Skin of body (tissue), 3 donors: ENCODE measurements at places on chromosomes 12 and 14.

DNA sequence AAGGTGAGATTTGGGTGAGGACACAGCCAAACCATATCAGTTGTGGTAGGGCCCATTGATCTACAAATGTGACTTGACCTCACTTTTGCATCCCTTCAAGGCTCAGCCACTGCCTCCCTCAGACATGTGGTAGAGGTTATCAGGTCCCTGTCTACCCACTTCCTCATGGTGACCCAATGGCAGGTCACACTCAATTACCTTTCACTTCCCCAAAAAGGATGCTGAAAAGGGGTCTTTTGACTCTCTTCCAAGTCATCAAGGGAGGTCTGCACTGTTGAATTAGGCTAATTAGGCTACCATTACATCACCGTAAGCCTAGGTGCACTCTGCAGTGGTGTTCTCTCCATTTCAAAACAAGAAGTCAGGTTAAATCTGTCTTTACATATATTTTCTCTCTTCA is 22.6 kb upstream of the DRAM1 start:
- no peak for DNase-seq

- no peak for DNase-seq
Observed at GRCh38 chr12:91093341-91093740, 18.0 kb downstream of the LUM start.

DNA sequence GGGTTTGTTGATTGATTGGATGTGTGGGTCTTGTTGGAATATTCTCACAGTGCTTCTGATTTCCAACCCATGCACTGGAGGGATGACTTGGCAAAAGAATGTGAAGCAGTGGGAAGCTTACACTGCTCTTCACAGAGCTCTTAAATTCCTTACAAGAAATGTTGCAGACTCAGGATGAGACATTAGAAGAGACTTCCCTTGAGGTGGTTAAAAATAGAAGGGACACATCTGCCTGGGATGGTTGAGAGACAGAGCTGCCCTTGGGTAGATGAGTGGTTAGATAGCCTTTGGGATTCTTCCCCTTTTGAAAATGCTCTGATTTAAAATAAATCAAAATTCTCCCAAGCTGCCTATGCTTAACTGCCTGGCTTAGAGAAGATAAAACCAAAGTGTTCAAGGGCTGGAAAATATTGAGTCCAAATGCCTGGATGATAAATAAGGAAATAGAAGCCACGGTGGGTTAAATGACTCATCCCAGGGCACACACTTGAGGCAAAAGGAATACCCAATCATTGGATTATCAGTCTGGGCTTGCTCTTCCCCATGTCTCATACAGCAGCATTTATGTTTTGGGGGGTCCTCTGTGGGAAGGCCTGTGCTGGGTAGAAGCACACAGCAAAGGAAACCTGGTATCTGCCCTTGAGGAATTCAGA is 264.3 kb downstream of the AKAP6 start:
- no peak for DNase-seq

GRCh38 chr12:70415987-70416386 is 49.9 kb downstream of the KCNMB4 start:
- DNase-seq = no peak

DNA sequence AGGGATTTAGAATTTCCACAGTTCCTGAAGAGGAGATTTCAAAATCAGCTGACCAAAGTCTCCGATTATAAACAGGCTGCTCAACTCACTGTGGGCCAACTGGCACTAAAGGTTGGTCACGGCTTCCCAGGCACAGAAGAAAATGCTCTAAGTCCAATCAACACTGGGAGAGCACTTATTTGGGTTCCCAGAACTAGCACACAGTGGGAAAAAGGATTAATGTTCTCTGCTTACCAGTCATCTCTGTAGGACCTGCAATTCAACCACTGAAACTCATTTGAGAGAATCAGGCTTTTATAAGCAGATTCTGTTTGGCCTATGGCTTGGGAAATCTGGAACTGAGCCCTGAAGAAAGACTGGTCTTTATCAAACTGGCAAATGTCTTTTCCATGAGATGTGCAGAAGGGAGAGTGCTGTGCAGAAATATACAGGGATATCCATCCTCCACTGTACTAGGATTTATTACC is 49.4 kb downstream of the ABCC9 start:
- no peak for DNase-seq

GRCh38 chr14:80784820-80785219 is 156.7 kb downstream of the CEP128 start:
- no peak for DNase-seq

GRCh38 chr14:106844608-106845285 is 1318.4 kb downstream of the TMEM121 start:
- no peak for DNase-seq

GRCh38 chr12:130367523-130367922 is 29.8 kb downstream of the PIWIL1 start:
- no peak for DNase-seq

GRCh38 chr12:106192659-106193393 is 54.1 kb upstream of the NUAK1 start:
- DNase-seq = no peak

DNA sequence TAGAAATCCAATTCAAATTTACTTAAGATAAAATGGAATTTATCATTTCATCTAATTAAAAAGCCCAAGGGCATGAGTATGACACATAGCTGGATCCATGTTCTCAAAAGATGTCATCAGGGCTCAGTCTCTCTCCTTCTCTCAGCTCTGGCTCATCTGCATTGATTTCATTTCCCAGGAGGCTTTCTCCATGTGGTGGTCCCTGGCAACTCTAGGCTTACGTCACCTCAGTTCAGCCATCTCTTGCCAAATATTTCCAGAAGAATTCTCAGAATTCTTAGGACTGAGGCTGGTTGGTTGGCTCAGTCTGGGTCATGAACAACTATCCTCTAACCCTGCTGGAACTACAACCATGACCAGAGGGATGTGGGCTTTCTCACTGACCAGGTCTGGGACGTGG is 65.3 kb downstream of the FOS start:
- no peak for DNase-seq

DNA sequence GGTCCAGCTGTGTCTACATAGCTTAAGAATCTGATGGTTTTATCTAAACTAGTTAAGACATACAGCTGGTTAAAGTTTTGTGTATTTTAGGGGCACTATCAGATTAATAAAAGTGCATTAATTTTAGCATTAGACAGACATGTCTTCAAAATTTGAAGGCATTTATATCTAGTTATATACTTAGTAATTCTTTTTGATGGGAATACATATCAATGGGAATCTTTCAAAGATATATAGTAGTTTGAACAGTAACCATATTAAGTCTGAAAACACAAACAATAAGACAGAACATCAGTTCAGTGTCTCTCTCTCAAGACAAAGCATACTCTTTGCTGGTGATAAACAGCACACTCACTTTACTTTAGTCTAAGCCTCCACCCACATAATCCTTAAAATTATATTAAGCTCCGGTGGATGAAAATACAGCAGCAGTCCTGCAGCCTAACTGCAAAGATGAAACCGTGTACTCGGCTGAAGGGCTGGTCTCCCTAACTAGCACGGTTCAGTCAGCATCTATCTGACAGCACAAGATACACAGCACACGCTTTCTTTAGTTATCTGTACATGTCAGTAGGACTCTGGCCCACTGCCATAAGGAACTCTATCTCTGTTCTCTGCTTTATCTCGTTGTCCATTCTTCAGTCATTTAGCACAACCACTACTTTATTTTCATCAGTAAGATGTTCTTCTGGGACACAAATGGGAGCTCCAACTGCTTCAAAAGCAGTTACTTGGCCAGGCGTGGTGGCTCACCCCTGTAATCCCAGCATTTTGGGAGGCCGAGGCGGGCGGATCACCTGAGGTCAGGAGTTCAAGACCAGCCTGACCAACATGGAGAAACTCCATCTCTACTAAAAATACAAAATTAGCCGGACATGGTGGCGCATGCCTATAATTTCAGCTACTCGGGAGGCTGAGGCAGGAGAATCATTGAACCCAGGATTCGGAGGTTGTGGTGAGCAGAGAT is 80.5 kb downstream of the MED13L start:
- DNase-seq = no peak

GRCh38 chr14:20435582-20436362 is at the start of gene KLHL33:
Gene KLHL33, minus strand, starts transcription at chr14:20436166. Its CDS starts 355 bp downstream, at chr14:20435811.
- no peak for DNase-seq

DNA sequence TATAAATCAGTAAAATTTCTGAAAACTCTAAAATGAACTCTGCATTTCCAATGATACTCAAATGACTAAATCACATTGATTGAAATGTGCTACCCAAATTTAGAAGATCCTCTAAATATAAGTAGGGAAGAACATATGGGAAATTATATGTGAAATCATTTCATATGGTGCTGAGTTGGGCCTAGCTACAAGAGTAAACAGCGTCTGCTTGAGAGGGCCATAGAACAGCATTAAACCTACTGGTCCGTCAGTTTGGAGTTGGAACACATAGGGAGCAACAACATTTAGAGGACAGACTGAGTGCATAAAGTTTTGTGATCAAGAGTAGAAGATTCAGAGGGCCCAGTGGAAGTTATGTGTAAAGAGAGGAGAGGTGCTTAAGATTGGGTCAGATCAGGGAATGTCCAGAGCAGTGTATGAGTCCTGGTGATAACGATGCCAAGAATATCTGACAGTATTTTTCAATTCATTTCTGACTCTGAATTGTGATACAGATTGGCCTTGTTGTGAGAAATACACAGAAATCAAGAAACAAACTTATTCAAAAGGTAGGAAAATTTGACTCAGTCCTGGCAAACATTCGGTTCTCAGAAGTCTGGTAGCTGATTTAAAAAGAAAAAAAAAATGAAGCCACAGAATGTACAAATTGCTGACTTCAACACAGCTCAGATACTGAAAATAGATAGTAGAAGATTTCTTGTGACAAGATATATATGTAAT is 362.2 kb downstream of the CCDC91 start:
- no peak for DNase-seq

DNA sequence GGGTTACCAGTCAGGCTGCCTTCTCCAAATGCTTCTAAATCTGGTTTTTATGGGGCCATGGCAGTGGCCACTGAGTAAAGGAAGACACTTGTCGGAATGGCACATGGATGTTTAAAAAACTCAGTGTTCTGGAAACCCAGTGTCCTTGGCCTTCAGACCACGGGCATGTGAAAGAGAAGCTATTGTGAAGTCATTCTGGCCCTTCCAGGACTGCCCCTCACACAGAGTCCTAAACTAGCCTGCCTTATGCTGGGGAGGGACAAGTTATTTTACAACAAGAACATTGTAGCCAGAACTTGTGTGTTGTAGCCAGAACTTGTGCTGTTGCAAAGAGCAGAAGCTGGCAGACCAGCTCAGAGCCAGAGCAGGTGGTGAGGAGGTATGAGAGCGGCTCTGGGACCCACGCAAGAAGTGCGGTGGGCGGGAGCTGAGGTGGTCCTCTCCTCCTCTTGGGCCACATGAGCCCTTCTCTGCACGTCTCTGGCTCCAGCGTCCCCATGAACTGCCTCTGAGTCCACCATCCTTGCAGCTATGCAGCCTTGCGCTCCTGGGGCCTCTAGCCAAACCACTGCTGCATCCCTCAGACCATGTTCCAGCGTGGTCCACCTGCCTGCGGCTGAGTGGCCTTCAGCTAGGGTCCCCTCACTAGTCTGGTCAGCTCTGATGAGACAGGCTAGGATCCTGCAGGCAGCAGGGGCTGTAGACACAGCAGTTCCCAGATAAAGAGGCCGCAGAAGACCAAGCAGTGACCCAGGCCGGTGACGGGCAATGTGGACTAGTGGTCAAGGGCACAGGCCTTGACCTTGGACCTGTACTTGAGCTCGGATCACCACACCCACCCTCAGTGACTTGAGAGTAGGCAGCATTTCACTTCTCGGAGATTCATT is 32.5 kb downstream of the MMAB start:
- no peak for DNase-seq

DNA sequence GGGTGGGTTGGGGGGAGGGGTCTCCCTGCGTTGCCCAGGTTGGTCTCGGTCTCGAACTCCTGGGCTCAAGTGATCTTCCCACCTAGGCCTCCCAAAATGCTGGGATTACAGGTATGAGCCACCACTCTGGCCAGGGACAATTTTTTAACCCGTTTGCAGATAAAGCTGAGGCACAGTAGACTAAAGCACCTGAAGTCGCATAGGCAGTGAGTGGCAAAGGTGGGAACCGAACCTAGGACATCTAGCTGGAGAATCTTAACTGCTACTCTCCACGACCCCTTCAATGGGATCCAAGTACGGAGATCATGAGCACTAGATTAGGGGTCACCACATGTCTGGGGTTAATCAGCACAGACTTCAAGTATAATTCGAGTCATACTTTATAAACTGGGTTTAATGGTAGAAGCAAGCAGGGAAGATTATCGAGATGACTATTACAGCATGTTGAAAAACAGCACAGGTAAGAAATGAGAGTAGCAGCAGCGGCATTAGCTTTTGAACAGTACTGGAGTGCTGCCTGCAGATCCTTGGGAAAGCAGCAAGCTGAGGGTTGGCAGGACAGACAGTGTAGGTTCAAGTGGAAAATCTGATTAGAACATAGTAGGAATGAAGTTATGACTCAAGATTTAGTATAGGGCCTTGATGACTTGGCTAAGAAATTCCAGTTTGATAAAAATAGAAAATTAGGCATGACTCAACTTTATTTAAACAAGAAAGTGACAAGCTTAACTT is 23.9 kb downstream of the NID2 start:
- no peak for DNase-seq

DNA sequence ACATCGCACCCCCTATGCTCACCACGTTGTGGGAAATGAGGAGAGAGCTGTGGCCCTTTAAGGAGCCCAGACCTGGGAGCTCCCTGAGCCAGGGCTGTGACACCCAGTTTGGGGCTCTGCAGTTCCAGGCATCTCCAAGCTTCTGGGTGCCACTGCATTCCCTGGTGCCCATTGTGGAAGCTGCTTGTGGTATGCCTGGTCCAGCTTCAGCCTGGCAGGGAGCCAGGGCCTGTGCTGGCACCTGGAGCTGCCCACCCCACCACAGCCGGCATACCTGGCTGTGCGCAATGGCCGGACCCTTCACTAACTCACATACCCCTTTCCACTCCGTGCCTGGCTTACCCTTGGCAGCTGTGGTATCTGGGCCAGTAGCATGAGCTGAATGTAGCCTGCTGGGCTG is 107.9 kb upstream of the OR4E1 start:
- DNase-seq = no peak

DNA sequence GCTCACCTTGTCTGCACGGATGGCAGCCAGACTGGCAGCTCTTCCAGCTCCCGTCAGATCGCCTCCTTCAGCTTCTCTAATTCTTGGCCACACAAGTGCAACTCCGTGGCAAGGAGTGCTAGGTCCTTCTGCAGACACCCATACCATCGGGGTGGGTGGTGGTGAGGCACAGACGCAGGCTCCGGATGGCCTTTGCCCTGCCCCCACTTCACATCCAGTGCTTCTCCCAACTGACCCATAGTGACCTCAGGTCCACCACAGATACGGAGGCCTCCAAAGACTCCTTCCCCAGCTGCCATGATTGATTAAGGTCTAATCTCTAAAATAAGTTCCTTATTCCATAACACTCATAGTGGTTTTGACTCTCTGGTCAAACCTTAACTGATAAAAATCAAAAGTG is 19.9 kb upstream of the CD27 start:
- DNase-seq = no peak

- DNase-seq = no peak
Observed at GRCh38 chr12:44876544-44877410, 662 bp upstream of the NELL2 start.

- no peak for DNase-seq
Observed at GRCh38 chr12:114676142-114676741, 7.7 kb downstream of the TBX3 start.

- DNase-seq = peak; percentile 43
Observed at GRCh38 chr12:91361864-91362263, 179.2 kb upstream of the DCN start.

- DNase-seq = no peak
Observed at GRCh38 chr14:76450476-76450875, 74.5 kb downstream of the ESRRB start.
